Heart right ventricle (tissue), 16 donors: ENCODE measurements at places on chromosomes 3 and 15. TPM values are rescaled to one million over a fixed set of nuclear protein-coding genes. Genes with fewer than 3 reads are reported as not detected.

The CPNE9 gene
- polyA plus RNA-seq: not detected

GRCh38 chr3:19220311-19220710 is 72.0 kb downstream of the KCNH8 start:
- no peak for DNase-seq

- DNase-seq: peak; percentile 25
Measured at GRCh38 chr3:139944256-139944910, 9.4 kb downstream of the CLSTN2 start.

DNA sequence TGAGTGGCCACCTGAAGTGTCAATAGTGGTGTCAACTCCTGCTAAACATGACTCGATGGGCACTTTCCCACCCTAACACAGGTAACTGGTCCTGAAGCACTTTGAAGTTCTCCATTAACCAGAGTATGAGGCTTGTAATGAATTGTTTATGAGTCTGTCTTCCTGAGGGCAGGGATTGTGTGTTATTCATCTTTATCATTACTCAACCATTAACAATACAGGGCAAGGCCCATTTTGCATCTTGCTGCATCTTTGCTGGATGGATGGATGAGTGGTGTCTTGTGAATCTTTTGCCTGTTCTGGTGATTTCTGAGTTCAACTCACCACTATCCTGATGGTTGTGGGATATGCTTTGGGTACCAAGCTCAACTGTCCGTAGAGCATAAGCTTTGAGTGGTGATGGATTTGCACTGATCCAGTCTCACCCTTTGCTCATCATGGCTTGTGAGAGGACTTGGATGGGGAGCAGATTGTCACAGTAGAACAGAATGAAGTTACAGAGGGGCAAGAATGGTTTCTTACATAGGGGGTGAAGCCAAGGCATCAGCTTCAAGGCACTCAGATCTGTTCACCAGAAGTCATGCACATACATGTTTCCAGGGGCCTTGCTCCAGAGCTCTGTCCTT is 22.3 kb upstream of the EPB42 start:
- DNase-seq: no peak

The PGBD4 gene
- polyA plus RNA-seq: 1.1 TPM
